ENCODE measurements at places on chromosomes 5 and 9.

DNA sequence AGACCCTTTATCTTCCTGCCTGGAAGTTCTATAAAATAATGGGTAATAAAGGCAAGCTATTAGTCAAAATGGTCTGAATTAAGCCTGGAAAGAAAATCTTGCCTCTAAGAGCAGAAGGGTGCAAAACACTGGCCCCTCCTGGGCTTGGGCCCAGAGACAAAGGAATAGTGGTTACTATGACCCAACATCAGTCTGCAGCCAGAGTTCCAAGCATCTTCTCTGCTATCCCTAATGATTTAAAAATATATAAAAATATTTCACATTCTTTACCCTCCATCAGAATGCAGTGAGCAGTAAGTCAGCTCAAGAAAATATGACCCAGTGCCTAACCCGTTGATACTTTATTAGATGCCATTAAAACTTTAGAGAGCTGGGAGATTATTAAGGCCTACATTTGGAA is 14.7 kb downstream of the TNFAIP8 start:
- no peak for DNase-seq

DNA sequence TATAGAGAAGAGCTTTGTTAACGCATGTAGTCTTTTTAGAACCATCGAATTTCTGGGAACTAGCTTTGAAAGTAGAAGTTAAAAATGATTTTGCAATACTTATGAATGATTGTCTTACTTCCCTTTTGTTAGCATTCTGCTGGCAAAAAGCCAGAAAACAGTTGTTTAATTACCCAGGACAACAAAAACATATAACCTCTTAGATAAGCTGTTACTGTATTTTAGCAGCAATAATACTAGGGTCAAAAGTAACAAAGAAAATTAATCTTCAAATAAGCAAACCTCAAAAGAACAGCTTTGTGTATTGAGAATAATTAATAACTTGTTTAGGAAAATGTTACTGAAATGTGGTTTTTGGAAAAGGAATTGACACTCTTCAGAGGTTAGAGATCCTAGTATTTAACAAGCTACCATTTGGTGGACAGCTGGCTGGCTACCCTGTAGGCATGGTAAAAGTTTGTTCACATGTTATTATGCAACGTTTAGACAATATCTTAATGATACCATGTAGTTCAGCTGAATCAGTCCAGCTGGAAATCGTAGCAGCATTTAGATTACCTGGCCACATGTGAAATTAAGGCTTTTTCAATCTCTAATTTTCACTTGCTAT is 3.8 kb downstream of the FGF10 start:
- DNase-seq, result no peak

DNA sequence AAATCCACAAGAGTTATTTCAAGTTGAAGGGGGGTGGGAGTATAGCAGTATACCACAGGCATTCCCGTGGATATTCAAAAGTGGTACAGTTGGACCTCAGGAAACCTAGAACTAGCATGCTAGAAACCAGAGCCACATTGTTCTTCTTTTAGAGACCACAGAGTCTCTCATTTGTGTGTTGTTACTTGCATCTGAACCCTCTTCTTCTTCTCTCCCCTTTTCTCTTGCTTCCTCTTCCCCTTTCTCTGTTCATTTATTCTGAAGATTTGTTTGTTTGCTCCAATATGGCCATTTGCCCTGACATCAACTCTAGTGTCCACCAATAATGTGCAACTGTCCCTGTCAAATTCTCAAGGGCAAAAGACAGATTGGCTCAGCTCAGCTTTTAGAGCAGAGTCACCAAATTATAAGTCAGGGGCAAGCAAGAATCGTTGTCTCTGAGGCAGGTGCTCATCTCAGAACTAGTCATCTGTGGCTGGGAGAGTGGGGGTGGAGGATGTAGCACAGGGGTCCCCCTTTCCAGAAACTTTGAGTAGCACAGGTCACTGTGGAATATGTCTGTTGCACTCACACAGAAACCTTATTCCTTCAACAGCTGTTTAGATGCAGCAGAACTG is 321.1 kb downstream of the ARRDC3 start:
- DNase-seq, result no peak

- no peak for DNase-seq
Measured at GRCh38 chr5:127186657-127187056, 103.9 kb upstream of the MEGF10 start.

- DNase-seq, result no peak
Measured at GRCh38 chr5:124580512-124580911, 165.9 kb downstream of the ZNF608 start.

DNA sequence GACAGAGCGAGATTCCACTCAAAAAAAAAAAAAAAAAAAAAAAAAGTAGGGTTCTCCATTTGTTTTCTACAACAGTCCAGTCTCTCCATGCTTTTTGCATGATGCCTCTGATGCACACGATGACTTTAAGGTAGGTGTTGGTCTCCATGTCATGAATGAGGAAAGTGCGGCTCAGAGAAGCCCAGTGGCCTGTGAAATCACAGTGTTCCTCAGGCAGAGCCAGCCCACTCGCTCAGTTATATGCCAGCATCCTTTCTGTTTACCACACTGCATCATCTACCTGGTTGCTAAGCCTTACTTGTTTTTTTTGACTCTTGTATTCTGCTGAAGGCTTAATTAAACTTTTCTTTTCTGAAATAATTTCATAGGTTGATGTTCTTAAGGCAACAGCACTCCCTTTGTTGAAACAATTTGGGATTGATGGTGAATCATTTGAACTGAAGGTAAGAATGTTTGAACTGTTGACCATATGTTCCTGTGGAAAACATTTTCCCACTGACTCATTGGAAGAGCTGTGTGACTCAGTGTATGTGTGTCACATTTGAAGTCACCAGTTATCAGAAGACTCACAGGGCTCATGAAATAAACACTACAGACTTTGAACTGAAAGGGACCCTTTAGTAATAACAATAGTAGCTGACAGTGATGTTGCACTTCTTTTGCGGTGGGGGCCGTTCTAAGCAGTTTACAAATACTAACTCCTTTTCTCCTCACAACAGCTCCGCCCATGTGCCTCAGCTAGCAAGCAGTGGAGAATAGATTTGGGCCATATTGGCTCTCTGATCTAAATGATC is 40.2 kb downstream of the RCL1 start:
- DNase-seq, result peak; percentile 73

DNA sequence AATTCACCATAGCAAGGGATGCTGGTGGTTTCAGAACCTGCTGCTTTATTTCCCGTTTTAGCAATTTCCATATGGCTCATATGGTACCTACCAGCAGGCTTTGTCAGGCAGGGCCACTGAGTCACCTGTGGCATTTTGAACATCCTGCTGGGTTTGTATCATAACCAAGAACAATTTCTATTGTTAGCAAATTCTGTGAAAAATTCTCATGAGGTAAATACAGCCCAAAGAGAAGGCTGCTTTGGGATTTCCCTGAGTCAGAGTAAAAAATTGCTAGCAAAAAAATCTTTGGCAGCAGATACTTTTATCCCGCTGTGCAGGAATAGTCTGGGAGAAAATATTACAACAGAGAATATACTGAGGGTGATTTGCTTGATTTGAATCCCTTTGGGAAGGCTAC is 52.7 kb downstream of the PRR16 start:
- DNase-seq, result no peak

- no peak for DNase-seq
Measured at GRCh38 chr5:78778538-78778937, 130.0 kb upstream of the LHFPL2 start.

GRCh38 chr5:178423431-178423830 is 166.8 kb downstream of the COL23A1 start:
- no peak for DNase-seq

Measured in SK-MEL-5 (cell line).